ENCODE measurements at places on chromosomes 7 and 10.

GRCh38 chr7:76403780-76404494 is 5.6 kb downstream of the SSC4D start:
- peak; percentile 85 for DNase-seq

- no peak for DNase-seq
Observed at GRCh38 chr7:126657599-126658358, 595.0 kb downstream of the GRM8 start.

- DNase-seq: no peak
Observed at GRCh38 chr10:83167081-83167480, 972.2 kb upstream of the GHITM start.

- no peak for DNase-seq
Observed at GRCh38 chr7:63065684-63066083, 933.0 kb upstream of the ZNF722 start.

DNA sequence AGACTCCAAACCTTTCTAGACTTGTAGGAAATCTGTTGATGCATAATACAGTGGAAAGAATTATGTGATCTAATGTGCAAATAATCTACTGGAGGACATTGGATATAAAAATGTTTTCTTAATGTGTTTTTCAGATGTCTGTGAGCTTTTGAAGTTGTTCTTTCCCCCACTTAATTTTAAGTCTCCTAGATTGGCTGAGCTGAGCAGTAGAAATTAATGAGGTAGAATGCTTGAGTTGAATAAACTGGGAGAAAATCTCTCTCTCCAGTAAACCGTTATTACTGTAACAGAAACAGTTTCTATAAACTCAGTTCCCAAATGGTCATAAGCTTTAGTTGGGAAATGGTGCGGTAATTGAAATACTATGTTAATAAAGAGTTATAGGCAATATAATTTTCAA is 15.7 kb downstream of the CSGALNACT2 start:
- no peak for DNase-seq

- DNase-seq: no peak
Observed at GRCh38 chr10:76969366-76969948, 668.2 kb downstream of the KCNMA1 start.

- no peak for DNase-seq
Observed at GRCh38 chr7:112282476-112283188, 76.1 kb downstream of the ZNF277 start.

GRCh38 chr10:130111852-130112180 is 1.2 kb upstream of the C10orf143 start:
- DNase-seq: no peak

DNA sequence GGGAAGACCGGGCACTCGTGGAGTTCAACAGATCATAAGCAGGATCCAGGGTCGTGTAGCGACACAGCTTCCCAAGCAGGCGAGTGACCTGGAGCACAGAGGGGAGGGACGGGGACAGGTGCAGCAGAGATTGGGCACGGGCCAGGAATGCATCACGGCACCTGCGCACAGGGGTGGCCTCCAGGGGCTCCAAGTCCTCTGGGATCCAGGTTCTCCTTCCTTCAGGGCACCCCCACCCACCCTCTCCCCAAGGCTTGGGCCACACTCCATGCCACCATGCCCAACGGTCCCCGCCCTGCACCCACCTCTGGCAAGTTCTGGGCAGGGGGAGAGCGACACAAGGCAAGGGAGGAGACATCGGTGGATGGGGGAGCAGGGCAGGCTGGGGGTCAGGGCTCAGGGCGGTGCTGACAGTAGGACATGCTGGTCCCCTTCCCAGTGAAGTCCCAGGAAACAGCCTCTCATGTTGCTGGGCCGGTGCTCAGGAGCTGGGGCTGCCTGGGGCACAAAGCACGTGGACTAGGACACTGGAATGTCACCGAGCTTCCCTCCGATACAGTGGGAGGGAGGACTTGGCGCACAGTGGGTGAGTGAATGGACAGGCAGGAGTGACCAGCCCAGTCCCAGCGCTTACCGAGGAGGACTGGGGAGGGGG is 597.3 kb downstream of the PTPRN2 start:
- no peak for DNase-seq

GRCh38 chr7:41003977-41004376 is 698.9 kb downstream of the INHBA start:
- DNase-seq: no peak

DNA sequence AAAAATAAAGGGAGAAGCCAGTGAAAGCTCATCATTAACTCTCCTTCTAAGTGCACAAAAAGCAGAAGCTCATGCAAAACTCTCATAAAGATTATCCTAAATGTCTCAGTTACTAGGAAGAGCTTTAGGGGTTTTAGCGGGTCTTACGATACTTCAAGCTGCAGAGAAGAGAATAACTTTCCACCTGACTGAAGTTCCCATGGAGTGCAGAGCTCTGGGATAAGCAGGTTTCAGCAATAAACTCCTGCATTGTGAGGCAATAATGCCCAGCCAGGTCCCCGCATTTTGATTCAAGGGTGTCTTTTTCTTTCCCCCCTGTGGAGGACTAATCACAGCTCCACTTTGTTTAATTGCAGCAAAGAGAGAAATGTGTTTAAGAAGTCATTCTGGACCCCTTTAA is 241.9 kb upstream of the SP8 start:
- no peak for DNase-seq

- DNase-seq: no peak
Observed at GRCh38 chr7:116950889-116951351, 2.4 kb upstream of the ST7 start.

- DNase-seq: no peak
Observed at GRCh38 chr7:81516898-81517297, 252.9 kb downstream of the HGF start.

GRCh38 chr10:110069502-110069982 is 61.8 kb downstream of the ADD3 start:
- peak; percentile 66 for DNase-seq

- no peak for DNase-seq
Observed at GRCh38 chr10:45280113-45280760, 35.2 kb downstream of the OR13A1 start.

DNA sequence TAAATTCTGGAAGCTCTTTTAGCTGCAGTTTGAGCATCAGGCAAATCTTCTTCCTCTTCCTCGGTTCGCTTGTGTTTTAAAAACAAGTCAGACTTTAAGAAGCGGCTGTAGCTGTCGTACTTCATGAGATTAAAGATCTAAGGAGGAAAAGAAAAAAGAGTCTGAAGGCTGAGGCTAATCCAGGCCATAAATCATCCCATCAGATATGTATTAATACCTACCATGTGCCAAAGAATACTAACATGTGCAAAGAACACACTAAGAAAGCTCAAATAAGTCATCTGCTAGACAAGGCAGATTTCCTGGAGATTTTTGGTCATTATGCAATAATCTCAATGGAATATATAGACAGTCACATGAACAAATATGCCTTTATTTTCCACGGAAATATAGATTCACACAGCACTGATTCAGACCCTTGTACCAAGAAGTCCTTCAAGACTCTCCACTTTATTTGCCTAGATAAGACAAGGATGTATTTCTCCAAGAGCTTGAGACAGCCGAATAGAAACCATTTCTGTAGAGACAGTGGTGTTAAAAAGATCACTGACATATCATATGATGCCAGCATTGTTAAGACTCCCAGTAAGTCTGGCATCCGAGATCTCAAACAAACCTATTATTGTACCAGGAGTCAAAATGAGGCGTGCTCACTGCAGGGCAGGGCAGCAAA is 42.3 kb downstream of the RGS10 start:
- DNase-seq: no peak

- no peak for DNase-seq
Observed at GRCh38 chr10:122543676-122544445, 16.7 kb upstream of the DMBT1 start.

- no peak for DNase-seq
Observed at GRCh38 chr7:4185721-4186512, 496.2 kb upstream of the FOXK1 start.

GRCh38 chr10:48411510-48411909 is 105.0 kb downstream of the MAPK8 start:
- no peak for DNase-seq

- DNase-seq: no peak
Observed at GRCh38 chr10:37712489-37713131, 144.8 kb downstream of the ZNF248 start.

DNA sequence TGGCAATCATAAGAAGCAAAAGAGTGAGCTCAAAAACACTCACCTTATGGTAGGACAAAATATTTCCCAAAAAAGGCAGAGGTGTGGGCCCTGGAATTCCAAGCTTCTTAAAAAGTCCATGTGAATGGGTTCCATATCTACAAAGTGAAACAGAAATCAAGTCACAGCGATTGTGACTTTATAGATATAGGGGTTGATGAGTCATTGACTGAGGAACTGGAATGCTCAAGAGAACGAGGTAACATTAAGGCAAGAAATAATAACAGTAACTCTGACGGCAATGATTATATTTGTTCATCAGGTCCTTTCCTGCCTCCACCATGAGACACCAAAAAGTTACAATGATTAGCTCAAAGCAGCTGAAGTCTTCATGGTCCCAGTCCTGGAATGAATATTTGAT is 4.0 kb downstream of the CYP3A4 start:
- no peak for DNase-seq

- no peak for DNase-seq
Observed at GRCh38 chr7:23941551-23941950, 231.5 kb downstream of the STK31 start.

DNA sequence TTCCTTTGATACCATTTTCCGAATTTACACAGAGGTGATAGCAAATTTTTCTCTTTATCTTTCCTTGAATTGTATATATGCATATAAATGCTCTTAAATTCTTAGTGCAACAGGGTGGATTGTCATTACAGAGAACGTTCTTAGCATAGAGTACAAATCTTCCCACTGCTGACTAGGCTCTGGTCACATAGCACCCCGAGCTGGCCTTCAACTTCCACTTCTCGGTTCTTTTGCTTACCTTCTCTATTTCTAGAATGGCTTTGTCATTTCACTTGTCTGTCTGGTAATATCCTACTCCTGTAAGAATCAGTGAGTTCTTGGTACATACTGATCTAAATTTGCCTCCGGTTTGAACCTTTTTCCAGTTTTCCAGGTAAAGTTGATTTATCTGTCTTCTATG is 13.4 kb downstream of the ADIRF start:
- DNase-seq: peak; percentile 48

- peak; percentile 43 for DNase-seq
Observed at GRCh38 chr10:62249957-62250356, 18.7 kb downstream of the RTKN2 start.

GRCh38 chr7:8210845-8211724 is 50.9 kb downstream of the ICA1 start:
- DNase-seq: no peak

DNA sequence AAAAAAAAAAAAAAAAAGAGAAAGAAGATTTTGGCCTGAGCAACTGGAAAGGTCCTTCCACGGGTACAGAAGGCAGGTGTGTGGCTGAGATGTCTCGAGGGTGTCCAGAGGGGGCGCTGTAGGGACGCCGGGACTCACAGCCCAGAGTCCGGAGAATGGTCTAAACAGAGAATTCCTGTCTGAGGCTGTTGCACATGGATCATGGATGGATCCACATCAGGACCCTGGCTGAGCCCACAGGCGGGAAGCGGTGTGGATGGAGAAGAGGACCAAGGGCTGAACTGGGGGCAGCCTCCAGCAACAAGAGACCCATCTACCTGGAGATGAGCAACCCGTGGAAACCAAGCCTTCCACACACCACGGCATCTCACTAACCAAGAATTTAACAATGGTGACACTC is 55.0 kb downstream of the PKD1L1 start:
- no peak for DNase-seq

DNA sequence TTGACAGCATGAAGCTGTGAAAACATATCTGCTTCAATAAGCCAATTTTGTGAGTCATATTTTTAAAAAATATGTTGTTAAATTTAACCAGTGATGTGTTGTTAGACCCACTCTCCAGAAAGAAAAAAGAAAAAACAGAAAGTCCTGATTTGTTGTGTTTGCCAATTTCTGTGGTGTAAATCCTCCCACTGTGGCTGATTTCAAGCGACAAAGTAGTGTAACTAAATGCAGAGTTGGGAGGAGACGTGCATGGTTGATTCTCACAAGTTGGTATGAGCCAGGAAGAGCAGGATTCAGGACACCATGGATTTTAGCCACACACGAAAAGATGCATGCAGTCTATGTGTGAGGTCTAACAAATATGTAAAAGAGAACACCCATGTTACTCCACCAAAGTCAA is 139.1 kb downstream of the CCDC3 start:
- no peak for DNase-seq

DNA sequence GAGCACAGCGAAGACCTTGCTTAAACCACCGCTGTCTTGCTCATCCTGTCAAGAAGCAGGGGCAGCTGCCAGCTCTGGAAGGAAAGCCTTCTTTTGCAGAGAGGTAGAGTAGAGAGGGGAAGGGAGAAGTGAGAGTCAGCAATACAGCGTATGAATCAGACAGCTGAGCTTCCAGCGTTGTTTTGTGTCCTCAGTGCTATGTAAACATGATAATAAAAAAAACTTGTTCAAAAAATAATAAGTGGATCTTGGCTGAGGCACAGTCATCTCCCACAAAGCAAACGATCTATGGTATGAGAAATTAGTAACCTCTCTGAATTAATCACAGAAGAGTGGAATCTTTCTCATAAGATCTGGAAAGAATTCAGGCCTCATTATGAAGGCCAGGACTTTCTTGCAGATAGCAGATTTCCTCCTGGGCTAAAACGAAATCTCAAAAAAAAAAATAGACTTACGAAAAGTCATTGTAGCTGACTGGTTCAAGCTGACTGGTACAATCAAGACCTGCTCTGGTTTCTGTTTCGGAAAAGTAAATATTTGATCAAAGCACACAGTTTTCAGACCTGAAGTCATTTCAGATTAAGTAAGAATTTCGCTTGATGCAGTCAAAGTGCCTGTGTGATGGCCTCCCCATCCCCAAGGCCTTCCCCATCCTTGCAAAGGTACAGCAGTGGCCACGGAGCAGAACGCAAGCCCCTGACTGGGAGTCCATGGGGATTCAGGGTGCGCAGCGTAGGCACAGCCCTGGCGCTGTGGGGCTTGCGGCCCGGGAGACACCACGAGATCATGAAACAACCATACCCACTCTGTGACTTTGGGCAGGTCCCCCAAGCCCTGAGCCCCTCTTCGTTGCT is 29.4 kb downstream of the CHST15 start:
- DNase-seq: peak; percentile 80

GRCh38 chr10:5512881-5513612 is 11.7 kb upstream of the CALML3 start:
- DNase-seq: no peak

GRCh38 chr7:2637505-2638223 is 5.9 kb downstream of the TTYH3 start:
- peak; percentile 93 for DNase-seq

DNA sequence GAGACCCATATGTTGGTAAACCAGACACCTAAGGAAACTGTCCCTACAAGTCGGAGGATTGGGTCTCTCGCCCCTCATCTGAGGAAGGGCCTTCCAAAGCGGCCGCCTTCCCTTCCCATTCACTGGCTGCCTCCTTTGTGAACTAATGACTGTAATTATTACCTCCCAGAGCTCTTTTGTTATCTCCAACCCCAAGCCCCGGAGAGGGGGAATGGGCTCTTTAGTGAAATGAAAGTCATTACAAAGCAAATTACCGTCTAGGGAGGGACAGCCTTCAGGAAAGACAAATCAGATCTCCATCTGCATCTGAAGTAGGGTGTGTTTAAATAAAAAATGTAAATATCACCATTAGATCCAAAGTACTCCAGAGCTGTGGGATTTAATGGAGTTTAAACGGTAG is 2.6 kb upstream of the GAD2 start:
- no peak for DNase-seq
